LNCaP clone FGC (cell line): ENCODE measurements at places on chromosomes 7 and 10.

- DNase-seq, result no peak
Measured at GRCh38 chr10:20970708-20971107, 73.6 kb upstream of the NEBL start.

- no peak for DNase-seq
Measured at GRCh38 chr10:70549962-70550458, 52.5 kb downstream of the PRF1 start.

- no peak for DNase-seq
Measured at GRCh38 chr7:66627881-66628360, 760 bp upstream of the KCTD7 start.

GRCh38 chr7:157388301-157388700, 51.5 kb downstream of the DNAJB6 start:
- no peak for DNase-seq

DNA sequence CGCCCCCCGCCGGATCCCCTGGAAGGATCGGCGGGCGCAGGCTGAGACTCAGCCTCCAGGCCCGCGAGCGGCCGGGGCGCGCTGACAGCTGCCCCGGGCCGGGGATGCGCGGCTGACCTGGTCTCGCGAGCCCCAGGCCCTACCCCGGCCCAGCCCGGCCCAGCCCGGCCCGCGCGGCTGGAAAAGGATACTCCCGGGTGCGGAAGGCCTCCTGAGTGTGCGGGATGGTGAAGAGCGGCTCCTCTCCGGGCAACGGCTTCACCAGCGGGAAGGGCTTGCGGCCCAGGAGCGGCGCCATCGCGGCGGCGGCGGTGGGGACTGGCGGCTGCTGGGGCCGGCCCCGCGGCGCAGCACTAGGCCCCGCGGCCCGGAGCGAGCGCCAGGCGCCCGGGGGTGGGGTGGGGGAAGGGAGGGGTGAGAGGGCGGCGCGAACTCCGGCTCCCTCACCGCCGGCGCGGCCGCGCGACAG, 423 bp downstream of the BAZ1B start:
- DNase-seq, result no peak

- no peak for DNase-seq
Measured at GRCh38 chr7:85573844-85574243, 387.0 kb upstream of the SEMA3D start.

GRCh38 chr10:86064219-86064618, 302.4 kb downstream of the GRID1 start:
- DNase-seq, result no peak

DNA sequence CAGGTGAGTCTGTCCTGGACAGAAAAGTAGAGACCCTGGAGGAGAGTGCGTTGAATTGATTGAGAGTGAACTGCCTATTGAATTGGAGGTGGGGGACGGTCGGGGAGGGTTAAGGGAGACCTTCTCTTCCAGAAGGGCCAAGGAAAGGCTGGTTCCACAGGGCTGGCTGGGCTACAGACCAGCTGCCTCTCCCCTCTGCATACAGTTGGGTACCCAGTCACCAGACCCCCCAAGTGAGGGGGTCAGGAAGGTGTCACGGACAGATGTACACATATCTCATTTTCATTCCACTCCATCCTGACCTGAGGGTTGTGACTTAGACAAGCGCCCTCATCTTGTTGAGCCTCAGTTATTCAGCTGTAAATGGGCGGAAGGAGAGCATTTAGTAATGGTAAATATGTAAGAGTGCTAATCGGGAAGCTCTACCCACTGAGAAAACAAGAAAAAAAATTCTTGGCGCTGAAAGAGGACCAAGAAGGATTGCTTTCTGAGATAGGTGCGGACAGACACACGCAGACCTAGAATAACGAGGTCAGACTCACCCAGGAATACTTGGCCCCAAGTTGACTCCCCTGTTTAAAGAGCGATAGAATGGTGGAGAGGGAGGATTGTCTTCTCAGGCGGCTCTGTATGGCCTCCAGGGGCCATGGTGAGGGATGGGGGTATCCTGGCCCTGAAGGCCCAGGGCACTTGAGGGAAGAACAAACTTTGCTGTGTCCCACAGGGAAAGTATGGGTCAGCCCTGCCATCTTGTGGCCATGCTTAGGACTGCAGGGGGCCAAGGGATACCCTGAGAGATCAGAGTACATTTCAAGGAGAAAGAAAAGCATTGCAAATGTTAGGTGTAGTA, 7.2 kb upstream of the MBL2 start:
- peak; percentile 15 for DNase-seq
